ENCODE measurements at places on chromosomes 1 and 21. TPM values are rescaled to one million over a fixed set of nuclear protein-coding genes. Genes with fewer than 3 reads are reported as not detected.

Gene PCP4L1
- 1.1 TPM for polyA plus RNA-seq

Gene TDRD5
- not detected for polyA plus RNA-seq

Gene AMPD1
- 0.03 TPM for polyA plus RNA-seq

Gene DYRK3
- 1.5 TPM for polyA plus RNA-seq

Gene GJC2
- 0.10 TPM for polyA plus RNA-seq

Gene CCDC30
- 0.07 TPM for polyA plus RNA-seq

Gene KRTAP20-1
- not detected for polyA plus RNA-seq

Gene PCAT6
- polyA plus RNA-seq = 0.23 TPM

Gene GJA8
- not detected for polyA plus RNA-seq

Gene TNFRSF4
- 0.35 TPM for polyA plus RNA-seq

Gene DCDC2B
- polyA plus RNA-seq = not detected

Gene CDA
- 25.6 TPM for polyA plus RNA-seq

Gene OPRD1
- not detected for polyA plus RNA-seq

Gene DNAH14
- 6.7 TPM for polyA plus RNA-seq

Gene KRTAP10-1
- polyA plus RNA-seq = not detected

Gene TMEM125
- polyA plus RNA-seq = 0.21 TPM

Gene SPRR4
- not detected for polyA plus RNA-seq

Gene CA14
- polyA plus RNA-seq = 2.0 TPM

Gene CDC20
- 2.0 TPM for polyA plus RNA-seq

Gene DIO1
- polyA plus RNA-seq = 176 TPM

Gene WNT3A
- not detected for polyA plus RNA-seq

Gene RNF11
- polyA plus RNA-seq = 24.1 TPM

Gene CXADR
- polyA plus RNA-seq = 8.5 TPM

Gene SPATA21
- polyA plus RNA-seq = 0.08 TPM

Gene APH1A
- polyA plus RNA-seq = 93.6 TPM

Gene CNIH3
- polyA plus RNA-seq = 0.39 TPM

Gene CRP
- 13,117 TPM for polyA plus RNA-seq

Gene EXO1
- polyA plus RNA-seq = 0.44 TPM

Gene MTR
- 4.8 TPM for polyA plus RNA-seq

Gene IGSF21
- 0.31 TPM for polyA plus RNA-seq

Gene TRIM46
- 0.11 TPM for polyA plus RNA-seq

Gene WASF2
- polyA plus RNA-seq = 11.6 TPM

Gene CADM3
- polyA plus RNA-seq = 0.25 TPM

Gene GLMN
- 1.1 TPM for polyA plus RNA-seq

Gene KDF1
- 2.2 TPM for polyA plus RNA-seq

Gene GBP7
- 7.6 TPM for polyA plus RNA-seq

Gene SESN2
- polyA plus RNA-seq = 13.0 TPM

Gene AMY1B
- not detected for polyA plus RNA-seq

Gene TNFRSF1B
- 7.2 TPM for polyA plus RNA-seq

Gene CLEC20A
- not detected for polyA plus RNA-seq

Gene TESK2
- polyA plus RNA-seq = 2.4 TPM

All from liver (tissue), 10 donors.